ENCODE measurements at places on chromosomes 11 and 22.

- DNase-seq, result no peak
Observed at GRCh38 chr11:14927146-14927545, 35.1 kb upstream of the CYP2R1 start.

DNA sequence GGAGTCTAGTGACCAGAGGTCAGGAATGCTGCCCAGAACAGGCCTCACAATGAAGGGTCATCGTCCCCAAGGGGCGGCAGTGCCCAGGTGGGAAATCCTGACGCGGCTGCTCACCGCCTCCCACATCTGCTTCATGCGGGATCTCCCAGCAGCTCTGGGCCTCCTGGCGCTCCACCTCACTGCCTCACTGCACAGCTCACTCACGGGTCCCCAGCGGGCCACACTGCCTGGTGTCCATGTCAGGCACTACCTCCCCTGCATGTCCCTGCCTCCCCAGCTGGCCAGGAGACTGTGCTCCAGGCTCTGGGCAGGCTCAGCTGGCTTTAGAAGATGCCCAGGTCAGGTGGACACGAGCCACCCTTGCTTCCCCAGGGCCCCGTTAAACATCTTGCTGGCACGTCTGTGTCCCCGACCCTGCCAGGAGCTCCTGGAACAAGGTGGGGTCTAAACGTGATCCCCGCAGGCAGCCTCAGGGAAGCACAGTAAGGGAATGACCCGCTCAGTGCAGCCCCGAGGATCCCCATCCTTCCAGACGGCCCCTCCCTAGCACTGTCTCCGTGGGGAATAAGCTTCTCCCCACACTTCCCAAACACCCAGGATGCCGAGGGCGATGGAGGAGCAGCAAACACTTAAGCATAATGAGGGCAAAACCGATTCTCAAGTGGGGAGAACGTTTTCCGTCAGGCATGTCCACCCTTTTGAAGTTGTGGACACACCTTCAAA is 93.2 kb downstream of the TRMU start:
- DNase-seq, result no peak

DNA sequence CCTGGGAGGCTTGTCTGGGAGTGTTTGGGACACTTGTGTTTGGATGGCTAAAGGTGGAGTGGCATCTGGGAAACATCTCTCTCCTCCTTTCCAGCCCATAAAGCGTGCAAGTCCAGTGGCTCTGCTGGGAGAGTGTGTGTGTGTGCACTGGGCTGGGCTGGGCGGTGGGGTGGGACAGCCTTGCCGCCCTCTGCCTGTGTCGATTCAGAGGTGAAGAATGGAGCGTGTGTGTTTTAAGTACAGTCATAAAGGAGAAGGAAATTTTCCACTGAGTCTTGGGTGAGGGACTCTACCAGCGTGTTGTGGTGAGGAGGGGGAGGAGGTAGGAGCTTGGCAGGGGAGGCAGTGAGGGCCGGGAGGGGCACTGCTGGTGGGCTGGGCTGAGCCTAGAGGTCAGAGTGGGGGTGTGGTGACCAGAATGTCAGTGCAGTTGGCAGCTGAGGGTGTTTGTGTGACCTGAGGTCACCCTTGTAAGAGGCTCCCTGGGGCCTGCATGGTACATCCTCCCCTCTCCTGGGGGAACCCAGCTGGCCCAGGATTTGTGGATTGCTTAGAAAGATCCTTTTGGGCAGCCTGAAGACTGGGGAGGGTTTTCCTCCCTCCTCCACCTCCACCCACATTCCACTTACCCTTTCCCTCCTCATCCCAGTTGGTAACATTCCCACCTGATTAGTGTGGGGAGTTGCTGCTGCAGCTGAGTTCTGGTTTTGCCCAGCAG is 1.7 kb downstream of the TIMP3 start:
- no peak for DNase-seq

GRCh38 chr11:109785198-109785597 is 308.0 kb upstream of the ZC3H12C start:
- no peak for DNase-seq

DNA sequence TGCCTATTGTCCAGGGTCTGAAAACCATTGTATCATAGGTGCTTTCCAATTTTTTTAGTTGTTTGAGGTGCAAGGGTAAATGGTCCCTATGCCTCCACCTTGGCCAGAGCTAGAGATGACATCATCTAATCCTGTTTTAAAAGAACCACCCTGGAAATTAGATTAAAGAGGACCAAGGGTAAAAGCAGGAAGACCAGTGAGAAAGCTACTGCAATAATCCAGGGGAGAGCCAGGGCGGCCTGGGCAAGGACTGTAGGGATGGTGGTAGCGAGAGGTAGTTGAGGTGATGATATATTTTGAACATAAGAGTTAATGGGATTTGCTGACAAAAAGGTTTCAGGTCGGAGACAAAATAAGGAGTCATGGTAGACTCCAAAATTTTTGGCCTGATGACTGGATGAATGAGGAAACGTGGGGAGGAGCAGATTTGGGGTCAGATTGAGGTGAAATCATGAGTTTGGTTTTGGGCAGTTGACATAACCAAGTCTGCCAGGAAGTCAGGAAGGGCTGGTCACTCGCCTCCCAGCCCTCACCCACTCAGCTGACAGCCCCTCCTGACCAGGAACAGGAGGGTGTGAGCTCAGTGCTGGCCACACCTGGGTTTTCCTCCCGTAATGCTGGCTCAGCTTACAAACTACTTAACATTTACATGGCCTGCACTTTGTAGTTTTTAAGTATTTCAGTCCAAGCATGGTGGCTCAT is 23.0 kb downstream of the SCN4B start:
- DNase-seq, result no peak

GRCh38 chr11:44637487-44637886 is 72.0 kb downstream of the CD82 start:
- no peak for DNase-seq

GRCh38 chr22:33920197-33920540 is at the start of gene LARGE1:
Gene LARGE1 (minus strand): TSS chr22:33920476.
- no peak for DNase-seq

Measured in stromal cell of bone marrow (primary cell).